ENCODE measurements at places on chromosomes 11 and 22.

GRCh38 chr11:62710001-62710345 is 2.5 kb downstream of the GNG3 start:
- DNase-seq, result no peak

GRCh38 chr22:38886333-38886732 is 14.3 kb upstream of the CBX6 start:
- DNase-seq, result no peak

DNA sequence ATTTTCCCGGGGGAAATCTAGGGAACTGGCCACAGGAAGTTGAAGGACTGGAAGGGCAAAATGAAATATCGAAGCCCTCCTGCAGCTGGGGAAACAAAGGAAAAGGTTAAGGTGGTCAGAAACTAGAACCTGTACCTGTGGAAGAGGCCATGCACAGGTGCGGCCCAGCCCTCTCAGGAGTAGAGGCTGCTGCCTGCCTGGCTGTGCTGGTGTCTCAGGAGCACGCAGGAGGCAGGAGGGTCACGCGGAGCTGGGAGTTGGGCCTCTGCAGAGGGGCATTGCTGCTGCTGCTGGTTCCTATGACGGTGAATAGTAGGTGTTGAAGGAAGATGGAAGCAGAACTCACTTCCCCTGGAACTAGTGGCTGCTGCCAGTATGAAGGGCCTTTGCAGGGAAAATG is 425.7 kb downstream of the NTM start:
- DNase-seq, result no peak

DNA sequence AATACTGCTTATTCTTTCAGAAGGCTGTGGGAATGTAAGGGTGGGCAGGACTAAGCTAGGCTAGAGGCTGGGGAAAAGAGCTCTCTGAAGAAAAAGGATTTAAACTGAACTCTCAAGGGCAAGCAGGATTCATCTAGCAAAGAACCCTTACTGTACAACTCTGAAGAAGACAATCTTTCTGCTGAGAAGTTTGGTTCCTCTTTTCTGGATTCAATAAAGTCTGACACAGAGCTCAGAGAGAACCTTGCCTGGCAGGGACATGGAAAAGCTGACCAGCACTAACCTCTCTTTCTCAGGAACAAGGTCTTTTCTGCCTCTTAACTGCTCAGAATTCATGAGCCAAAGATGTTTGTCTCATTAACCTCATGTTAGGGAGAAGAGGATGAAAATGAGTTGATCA is 388.4 kb upstream of the DDI1 start:
- DNase-seq, result peak; percentile 13

- no peak for DNase-seq
These were observed 3.8 kb upstream of the CCDC86 start for GRCh38 chr11:60838132-60838531.
